ENCODE measurements at places on chromosomes 6 and 20. TPM values are rescaled to one million over a fixed set of nuclear protein-coding genes. Genes with fewer than 3 reads are reported as not detected.

Gene SLC39A7
- total RNA-seq: 129 TPM

Gene CDKAL1
- total RNA-seq: 20.5 TPM

Gene PHACTR1
- 23.2 TPM for total RNA-seq

Gene KCNQ5
- not detected for total RNA-seq

Gene KHDRBS2
- not detected for total RNA-seq

Gene LPA
- total RNA-seq: not detected

All from endothelial cell of umbilical vein (primary cell).